Dermis blood vessel endothelial cell (primary cell): ENCODE measurements at places on chromosomes 4 and X.

DNA sequence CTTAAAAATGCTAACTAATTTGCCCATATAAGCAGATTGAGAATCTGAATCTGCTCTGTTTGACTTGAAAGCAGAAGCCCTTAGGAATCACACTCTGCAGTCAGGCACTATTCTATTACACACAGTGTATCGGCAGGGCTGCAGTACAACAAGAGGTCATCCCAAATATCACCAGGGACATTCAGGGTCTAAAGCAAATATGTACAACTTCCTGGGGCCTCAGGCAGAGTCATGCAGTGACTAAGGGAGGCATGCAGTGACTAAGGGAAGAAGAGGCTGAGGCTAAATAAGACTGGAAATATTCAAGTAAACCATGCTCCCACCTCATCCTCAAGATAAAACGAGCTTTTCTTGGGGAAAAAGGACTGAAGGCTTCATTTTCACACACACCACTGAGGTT lies 20.9 kb downstream of the MAPK10 start:
- peak; percentile 7 for DNase-seq

DNA sequence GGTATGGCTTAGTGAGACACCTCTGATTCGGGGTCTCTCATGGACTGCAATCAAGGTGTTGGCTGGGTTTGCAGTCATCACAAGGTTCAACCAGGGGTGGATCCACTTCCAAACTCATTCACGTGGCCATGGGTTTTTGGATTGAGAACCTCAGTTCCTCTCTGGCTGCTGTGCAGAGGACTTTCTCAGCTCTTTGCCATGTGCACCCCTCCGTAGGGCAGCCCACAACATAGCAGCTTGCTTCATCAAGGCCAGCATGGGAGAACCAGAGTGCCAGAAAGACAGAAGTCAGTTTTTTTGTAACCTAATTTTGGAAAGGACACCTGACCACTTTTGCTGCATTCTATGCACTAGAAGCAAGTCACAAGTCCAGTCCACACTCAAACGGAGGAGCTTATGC lies 154.9 kb downstream of the PJA1 start:
- no peak for DNase-seq

- no peak for DNase-seq
These were observed 740.1 kb downstream of the KLHL13 start for GRCh38 chrX:117376460-117376859.

GRCh38 chrX:121407627-121408026 lies 360.2 kb downstream of the GLUD2 start:
- no peak for DNase-seq
